ENCODE measurements at places on chromosomes 5 and 9.

DNA sequence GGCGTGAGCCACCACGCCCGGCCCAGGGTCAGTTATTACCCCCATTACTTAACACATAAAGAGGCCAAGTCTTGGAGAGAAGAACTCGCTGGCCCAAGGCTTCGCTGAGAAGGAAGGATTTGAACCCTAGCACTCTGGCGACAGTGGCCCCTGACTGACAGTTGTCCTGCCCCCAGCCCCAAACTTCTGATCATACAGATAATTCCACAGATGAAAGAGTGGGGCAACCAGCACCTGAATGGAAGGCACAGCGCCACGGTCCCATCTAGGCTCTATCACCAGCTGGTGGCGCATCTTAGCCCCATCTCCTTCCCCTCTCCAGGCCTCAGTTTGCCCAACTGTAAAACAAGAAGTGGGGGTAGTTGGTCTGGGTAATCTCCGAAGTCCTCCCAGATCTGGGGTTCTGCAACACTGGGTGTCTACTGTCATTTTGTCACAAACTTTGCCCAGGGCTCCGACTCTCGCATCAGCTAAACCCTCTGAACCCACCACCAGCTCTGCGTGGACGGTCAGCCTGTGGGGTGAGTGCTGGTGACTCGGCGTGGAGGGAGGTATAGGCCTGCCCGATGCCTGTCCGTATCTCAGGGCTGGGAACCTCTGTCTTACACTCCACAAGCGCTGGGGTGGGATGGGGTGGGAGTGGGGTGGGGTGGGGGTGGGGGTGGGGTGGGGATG is 209.3 kb downstream of the C9orf50 start:
- DNase-seq = no peak

GRCh38 chr5:180329138-180329435 is 24.0 kb downstream of the GFPT2 start:
- DNase-seq = no peak

DNA sequence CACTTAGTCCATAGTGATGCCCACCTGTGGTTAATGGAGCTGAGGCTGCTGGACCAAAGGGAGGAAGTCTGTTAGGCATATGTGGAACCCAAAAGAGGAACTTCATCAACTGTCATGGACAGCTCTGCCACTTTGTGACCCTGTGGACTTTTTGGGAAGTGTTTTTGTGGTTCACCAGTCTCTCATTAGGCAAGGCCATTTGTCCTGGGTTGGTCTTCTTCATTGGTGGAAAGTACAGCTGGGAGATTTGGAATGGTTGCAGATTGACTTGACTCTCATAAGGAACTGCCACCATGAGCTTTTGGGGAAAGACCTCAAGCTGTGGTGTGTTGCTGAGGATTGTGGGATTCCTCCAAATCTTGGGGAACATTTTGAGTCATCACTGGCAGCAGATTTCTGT is 31.9 kb upstream of the IL12B start:
- no peak for DNase-seq

GRCh38 chr5:40365342-40366330 is 314.1 kb upstream of the PTGER4 start:
- no peak for DNase-seq

DNA sequence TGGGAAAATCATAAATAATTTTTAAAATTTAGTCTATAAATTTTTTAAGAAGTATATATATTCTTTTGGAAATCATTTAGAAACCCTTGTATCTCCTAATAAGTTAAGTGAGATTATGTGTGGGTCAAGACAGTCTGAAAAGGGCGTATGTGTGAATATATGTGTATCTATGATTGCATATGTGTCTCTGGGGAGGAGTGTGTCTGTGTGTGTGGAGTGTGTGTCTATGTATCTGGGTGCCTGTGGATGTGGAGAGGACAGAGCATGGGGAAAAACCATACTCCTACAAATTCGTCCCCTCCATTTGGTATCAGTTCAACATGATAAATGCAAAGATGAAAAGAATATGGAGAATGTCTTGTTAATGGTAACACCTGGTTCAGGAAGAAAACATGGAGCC is 342.0 kb upstream of the ACTBL2 start:
- no peak for DNase-seq

DNA sequence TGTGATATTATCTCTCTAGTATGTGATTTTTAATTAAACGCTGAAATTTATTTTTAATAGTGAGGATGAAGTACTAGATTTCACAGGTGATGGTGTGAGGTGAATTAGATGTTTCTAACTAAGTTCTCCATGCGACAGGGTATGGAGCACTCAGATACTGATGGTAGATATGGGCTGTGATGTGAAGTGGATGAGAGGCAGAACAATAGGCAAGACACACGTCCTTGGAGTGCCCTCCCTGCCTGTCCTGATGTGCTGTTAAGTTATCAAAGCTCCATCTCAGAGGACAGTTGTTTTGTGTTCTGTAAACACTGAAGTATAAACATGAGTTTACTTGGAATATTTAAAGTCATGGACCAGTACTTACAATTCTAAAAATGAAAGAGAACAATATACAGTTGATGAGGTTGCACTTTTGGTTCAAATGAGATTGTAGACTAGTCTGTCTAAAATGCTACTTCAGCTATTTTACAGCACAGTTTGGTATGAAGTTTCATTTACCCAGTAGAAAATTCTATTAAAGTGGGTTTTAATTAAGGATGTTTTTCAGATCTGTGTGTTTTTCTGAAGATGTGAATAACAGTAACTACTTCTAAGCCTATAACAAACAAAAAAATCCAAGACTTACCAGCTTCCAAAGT is 64.2 kb downstream of the C7 start:
- no peak for DNase-seq

DNA sequence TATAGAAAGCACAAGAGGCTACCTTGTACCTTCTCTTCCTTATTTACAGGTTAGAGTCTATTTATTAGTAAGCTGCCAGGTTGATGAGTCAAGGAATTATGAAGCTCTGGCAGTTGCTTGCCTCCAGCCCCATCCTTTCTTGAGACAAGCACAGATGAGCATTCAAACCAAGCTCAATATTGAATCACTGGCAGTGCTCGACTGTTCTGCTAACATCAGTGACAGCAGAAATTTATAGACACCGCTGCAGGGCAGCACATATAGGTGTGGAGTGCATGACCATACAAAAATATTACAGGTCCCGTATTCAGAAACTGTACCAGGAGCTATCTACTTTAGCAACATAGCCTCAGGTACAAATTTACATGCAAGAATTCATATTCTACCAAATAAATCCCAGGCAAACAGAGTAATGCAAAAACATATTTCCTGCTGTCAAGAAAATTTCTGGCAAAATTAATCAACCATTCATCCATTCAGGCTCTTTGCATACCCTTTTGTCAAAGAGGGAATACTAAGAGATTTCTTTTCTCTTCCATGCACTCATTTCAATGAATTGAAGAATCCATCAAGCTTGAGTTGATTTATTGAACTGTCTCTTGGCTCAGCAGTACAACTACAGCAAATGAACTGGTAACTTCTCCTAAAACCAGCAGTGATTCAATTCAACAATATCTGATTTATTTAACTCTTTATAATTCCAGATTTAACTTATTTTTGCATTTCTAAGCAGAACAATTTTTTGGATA is 26.9 kb upstream of the PCA3 start:
- DNase-seq = no peak

DNA sequence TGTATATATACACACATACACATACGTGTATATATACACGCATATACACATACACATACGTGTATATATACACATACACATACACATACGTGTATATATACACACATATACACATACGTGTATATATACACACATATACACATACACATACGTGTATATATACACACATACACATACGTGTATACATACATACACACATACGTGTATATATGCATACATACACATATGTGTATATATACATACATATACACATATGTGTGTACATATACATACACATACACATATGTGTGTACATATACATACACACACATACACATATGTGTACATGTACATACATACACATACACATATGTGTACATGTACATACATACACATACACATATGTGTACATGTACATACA is 82.6 kb downstream of the SYK start:
- no peak for DNase-seq

DNA sequence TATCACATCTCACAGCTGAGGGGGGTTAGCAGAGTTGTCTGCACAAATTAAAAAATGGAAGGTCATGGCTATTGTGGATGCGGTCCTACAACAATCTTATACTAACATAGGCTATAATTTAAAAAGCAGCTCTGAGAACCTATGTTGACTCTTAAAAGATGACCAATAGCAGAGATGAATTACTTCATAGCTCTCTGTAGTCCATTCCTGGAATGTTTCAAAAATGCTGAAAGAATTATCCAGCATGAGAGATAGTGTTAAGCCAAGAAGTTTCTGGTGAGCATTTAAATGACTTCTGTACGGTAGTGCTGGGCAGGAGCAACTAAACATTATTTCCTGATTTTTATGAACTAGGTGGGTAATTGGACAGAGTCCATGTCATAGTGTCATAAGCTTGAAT is 218.2 kb upstream of the NUDT12 start:
- no peak for DNase-seq

- DNase-seq = no peak
Measured at GRCh38 chr9:26043431-26043830, 365.2 kb upstream of the TUSC1 start.

- no peak for DNase-seq
Measured at GRCh38 chr9:109349421-109349846, 28.6 kb upstream of the EPB41L4B start.

- no peak for DNase-seq
Measured at GRCh38 chr9:112853882-112854585, 36.6 kb downstream of the SLC46A2 start.

DNA sequence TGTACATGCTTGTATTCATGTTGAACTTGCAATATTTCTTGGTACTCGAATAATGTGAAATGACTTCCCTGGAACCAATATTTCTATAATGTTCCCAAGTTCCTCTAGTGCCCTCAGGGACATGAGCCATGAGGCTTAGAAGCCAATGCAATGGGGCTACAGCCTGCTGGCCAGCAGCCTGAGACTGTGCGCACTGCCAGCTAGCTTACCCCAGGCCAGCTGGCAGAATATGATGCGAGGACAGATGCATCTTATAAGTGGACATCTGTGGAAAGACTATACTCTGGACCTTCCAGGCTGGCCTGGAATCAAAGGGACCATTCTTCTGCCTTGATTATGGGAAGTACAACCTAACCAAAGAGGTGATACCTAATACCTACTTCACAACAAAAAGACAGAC is 1862.0 kb upstream of the ACO1 start:
- no peak for DNase-seq

GRCh38 chr9:93324191-93324834 is 127.2 kb upstream of the FAM120A start:
- DNase-seq = no peak

- no peak for DNase-seq
Measured at GRCh38 chr9:94870465-94870792, 143.9 kb downstream of the AOPEP start.

DNA sequence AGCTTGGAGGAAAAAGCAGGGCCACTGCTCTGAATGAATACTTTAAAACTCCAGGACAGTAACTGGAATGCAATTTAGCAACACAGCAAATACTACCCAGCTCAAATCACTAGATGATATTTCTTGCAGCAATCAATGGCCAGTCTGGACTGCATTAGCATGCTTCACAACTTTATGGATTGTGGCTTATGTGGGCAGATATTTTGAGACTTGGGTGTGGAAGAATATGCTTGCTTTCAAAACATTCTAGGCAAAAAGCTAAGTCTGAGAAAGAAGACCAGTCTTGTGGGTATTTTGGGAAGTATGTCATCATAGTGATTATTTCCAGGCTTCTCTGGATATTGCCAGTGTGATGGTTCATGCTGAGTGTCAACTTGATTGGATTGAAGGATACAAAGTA is 3.1 kb downstream of the RANBP3L start:
- no peak for DNase-seq

DNA sequence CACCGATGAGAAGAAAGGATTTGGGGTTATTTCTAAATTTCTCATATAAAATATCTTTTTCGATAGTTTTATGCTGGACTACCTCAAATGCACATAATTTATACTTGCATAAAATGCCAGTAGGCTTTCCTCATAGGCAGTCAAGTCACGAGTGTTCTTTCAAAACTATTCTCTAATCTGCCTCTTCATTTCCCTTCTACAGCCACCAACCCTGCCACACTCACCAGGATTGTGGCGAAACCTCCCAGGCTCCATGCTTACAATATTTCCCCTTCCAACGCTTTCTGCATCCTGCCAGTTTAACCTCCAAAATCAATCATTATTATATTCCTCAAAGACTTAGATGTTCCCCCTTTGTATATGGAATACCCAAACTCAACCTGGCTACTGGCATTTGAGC is 65.4 kb downstream of the FRMD3 start:
- no peak for DNase-seq

- no peak for DNase-seq
Measured at GRCh38 chr5:149382517-149383220, 3.6 kb upstream of the IL17B start.

GRCh38 chr9:98989036-98990000 is 45.6 kb downstream of the COL15A1 start:
- no peak for DNase-seq

- DNase-seq = no peak
Measured at GRCh38 chr5:173826428-173827350, 61.5 kb upstream of the CPEB4 start.

GRCh38 chr5:162242416-162242815 is 174.8 kb downstream of the GABRG2 start:
- no peak for DNase-seq

DNA sequence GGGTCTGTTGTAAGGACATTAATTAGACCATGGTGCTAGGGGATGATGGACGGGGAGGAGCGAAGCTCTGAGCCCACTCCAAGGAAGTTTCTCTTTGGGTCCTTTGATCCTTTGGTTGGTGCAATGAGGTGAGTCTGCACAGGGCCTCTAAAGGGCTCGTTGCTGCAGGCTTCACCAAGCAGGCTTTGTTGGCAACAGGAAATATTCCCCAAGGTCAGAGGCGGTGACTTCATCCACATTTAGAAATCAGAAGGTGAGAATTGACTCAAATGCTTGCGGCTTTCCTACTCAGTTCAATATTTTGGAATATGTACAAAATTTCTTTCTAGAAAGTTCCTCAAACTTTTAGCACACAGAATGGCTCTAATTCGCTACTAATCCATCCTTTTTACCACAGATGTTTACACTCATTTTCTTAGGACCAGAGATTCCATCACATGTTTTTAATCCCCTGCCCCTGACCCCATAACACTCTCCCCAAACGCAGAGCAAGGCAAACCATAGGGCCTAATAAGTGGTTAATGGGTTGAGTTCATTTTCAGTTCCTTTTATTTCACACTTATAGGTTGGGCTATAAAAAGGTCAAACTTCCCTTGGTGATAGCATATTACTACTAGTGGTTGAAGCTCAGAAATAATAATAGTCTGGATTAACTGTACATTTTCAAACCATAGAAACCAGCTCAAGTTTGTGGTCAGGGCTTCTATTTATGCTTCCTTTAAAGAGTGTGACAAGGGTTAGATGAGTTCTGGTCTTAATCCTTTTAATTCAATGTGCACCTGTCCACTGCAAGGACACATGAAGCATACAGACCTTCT is 37.3 kb upstream of the TMEM252 start:
- DNase-seq = no peak

Data from activated gamma-delta T cell (primary cell).